ENCODE measurements at places on chromosomes 7 and 10.

- peak; percentile 42 for DNase-seq
Measured at GRCh38 chr10:88971221-88972061, 18.9 kb upstream of the ACTA2 start.

DNA sequence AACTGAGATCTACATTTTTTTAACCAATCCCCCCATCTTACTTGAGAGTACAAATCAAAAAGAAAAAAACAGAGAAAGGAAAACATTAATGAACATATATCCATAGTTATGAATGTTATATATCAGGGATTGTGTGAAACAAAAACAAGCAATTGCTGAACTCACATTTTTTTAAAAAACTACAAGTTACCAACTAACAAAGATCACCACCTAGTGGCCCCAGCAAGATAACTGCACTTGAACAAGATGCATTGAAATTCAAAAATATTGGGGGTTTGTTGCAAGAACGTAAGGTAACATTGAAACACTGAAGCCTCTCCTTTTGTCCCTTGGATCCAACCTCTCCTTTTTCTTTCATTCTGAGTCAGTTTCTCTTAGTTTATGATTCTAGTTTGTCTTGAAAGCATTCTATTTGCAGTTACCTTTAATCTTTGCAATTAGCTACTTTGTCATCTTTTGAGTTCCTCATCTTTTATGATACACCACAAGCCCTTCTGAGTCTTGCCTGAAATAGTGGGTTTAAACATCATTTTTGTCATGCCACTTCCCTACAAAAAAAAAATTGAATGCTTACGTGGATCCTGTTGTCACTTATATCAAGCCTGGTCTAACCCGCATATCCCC lies 87.3 kb upstream of the TES start:
- DNase-seq: peak; percentile 44

DNA sequence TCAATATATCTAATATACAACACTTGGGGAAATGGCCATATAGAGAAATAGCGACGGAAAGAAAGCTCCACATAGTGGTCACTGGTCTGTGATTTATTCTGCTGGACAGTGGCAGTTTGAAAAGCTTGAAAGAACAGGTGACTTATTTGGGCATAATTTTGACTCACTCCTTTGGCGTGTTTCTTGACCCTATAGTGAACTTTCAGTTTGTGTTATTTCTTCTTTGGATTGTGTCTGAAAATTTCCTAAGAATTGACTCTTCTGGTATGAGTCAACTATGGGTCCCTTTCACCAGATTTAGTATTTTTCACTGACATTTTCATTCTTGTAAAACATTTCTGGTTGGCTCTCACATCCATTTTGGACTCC lies 25.8 kb upstream of the IMMP2L start:
- DNase-seq: peak; percentile 17

GRCh38 chr7:127807829-127808228 lies 155.8 kb downstream of the SND1 start:
- DNase-seq: no peak

- DNase-seq: no peak
Measured at GRCh38 chr10:44205067-44205466, 179.8 kb downstream of the CXCL12 start.

GRCh38 chr7:50714857-50715256 lies 67.8 kb downstream of the GRB10 start:
- DNase-seq: peak; percentile 20

- no peak for DNase-seq
Measured at GRCh38 chr7:33076737-33077136, 14.2 kb upstream of the NT5C3A start.
